Muscle of leg (tissue), 16 donors: ENCODE measurements at places on chromosomes 12 and 14. TPM values are rescaled to one million over a fixed set of nuclear protein-coding genes. Genes with fewer than 3 reads are reported as not detected.
A peak's percentile ranks its signal among the peaks of the same experiment; 100 is the strongest.

The RPL10L gene
- not detected for total RNA-seq

DNA sequence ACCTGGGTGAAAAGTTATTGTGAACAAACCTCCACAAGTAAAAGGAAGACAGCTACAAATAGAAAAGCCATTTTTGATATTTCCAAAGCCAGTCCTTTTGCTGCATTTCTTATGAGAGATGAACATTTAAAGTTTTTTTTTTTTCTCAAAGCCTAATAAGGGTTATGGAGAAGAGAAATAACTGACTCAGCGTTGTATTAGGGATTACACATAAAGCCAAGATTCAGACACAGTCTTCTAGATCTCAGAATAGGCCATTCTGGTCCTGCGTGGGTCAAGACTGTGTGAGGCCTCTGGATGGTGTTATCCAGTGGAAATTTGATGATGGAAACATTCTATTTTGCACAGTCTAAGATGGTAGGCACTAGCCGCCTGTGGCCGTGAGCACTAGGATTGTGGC is 459.8 kb downstream of the EGLN3 start:
- DNase-seq = no peak

The PROX2 gene
- not detected for total RNA-seq

DNA sequence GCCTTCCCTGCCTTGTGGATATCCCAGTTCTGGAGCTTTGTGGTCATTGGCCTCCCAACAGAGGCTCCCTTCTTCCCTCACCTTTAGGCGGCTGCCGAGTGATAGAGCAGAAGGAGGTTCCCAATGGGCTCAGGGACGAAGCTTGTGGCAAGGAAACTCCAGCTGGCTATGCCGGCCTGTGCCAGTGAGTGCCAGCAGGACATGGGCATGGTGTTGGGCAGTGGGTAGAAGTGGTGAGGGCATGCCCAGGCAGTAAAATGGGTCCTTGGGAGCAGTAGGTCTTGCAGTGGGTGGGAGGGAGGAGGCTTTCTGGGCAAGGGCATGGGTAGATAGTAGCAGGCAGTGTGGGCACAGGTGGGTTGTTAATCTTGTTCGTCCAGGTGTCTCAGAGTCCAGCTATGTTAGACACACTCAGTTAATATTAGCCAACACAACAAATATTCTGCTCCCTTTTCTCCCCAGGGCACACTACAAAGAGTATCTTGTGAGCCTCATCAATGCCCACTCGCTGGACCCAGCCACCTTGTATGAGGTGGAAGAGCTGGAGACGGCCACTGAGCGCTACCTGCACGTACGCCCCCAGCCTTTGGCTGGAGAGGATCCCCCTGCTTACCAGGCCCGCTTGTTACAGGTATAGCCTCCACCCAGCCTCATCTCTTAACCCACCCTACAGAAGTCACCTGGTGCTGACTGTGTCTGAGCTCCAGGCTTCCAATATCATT is 1.1 kb upstream of the IRF9 start:
- no peak for DNase-seq

DNA sequence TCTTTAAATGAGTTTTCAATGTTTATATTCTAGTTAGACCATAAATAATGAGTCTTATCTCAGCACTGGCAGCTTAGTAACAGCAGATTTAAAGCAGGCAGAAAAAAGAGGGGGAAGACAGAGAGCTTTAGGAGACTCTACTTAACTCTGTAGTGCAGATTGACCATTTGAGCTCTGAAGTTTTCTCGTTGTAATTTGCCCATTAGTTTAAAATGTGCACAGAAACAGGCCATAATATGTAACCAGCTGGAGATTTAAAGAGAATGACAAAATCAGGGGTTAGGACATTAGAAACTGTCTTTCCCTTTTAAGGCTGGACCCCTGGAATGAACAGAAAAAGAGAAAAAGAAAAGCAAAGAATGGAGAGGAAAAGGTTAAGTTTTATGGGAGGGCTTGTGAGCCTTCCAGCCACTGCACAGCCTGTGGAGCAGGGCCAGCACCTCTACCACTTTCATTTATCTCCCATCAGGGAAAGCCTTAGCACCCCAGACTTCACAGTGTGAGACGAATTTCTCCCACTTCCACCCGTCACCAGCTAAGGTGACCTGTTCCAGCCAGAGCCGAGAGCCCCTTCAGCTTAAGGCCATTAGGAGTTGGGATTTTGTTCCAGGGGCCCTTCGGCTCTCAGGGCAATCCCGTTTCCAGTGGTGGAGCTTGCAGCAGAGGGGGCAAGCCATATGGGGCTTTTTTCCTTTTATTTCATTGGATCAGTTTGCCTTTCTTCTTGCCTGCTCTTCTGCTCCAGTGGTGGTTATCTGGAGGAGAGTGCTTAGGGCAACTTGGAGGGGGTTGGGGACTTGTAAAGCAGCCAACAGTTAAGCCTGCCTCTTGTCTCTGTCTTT is 8.0 kb downstream of the IL22 start:
- DNase-seq = peak; percentile 36

- DNase-seq = peak; percentile 58
Observed at GRCh38 chr12:104201238-104202001, 14.2 kb upstream of the TXNRD1 start.

GRCh38 chr14:49052521-49052920 is 533.7 kb downstream of the RPS29 start:
- DNase-seq = peak; percentile 81

DNA sequence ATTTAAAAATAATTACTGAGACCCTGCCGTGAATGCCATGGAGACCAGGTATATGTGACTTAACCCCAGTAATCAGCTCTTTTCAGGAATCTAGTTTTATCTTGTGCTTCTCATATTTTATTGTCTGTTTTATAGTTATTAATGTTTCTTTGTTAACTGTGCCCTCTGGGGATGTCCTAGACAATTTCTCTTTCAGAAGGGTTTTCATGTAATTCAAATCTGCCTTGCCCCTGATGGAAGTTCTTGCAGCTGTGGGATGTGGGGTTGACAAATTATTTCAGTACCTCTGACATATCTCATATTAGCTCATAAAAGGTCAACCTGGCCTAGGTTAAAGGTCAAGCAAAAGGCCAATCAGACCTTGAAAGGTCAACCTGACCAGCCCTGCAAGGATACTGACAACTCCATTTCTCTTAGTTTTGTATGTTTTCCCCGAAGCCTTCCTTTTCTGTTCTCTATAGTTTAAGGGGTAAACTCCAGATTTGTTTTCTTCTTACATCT is 182.3 kb downstream of the SLC41A2 start:
- no peak for DNase-seq

DNA sequence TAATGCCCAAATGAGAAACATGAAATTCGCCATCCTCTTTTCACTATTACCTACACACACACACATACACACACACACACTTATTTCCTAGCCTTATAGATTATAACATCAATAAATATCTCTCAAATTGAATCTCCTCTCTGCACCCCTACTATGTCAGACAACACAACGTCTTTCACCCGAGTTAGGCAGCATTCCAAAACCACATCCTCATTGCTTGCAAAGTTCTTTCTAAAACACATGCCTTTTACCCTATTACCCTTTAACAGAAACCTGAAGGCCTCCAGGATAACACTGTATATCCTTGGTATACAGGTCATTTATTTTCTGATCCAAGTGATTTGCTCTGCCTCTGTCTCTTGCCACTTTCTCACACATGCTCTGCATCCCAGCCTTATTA is 56.3 kb downstream of the KCNH5 start:
- DNase-seq = no peak

The HOXC4 gene
- total RNA-seq = 10.1 TPM

The TESPA1 gene
- 0.44 TPM for total RNA-seq

- no peak for DNase-seq
Observed at GRCh38 chr12:78164154-78164553, 333.5 kb downstream of the NAV3 start.

The CCDC38 gene
- total RNA-seq = 0.09 TPM

GRCh38 chr14:77369285-77369684 is 7.6 kb downstream of the TMED8 start:
- no peak for DNase-seq

DNA sequence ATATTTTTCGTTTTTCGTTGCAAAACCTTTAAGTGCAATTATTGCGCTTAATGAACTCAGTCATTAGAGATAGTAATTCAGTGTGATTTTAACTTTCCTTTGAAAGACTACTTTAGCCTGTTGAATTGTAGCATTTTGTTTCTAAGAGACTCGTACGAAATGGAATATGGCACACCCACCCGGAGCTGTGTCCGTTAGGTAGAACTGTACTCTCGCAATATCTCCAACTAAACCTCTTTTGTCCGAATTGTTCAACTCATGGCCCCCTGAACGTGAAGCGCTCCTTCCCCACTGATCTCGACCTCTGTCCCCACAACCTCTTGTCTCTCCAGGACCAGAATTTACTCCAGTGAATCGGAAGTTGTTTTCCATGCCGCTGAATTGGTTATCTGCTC is 800 bp downstream of the PCNX4 start:
- peak; percentile 78 for DNase-seq

DNA sequence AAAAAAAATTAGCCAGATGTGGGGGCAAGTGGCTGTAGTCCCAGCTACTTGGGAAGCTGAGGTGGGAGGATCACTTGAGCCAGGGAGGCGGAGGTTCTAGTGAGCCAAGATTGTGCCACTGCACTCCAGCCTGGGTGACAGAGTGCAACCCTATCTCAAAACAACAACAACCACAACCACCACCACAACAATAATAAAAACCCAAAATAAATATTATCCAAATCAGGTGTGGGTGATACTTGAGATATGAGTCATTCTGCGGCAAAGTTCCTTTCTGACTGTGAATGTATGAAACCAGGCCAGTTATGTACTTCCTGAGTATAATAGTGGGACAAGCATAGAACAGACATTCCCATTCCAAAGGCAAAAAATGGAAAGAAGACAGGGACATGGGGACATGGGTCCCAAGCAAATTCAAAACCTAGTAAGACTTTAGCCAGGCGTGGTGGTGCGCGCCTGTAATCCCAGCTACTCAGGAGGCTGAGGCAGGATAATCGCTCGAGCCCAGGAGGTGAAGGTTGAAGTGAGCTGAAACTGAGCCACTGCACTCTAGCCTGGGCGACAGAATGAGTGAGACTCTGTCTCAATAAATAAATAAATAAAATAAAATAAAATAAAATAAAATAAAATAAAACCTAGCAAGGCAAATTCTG is 9.7 kb upstream of the ERC1 start:
- no peak for DNase-seq

The MANSC4 gene
- total RNA-seq = not detected

DNA sequence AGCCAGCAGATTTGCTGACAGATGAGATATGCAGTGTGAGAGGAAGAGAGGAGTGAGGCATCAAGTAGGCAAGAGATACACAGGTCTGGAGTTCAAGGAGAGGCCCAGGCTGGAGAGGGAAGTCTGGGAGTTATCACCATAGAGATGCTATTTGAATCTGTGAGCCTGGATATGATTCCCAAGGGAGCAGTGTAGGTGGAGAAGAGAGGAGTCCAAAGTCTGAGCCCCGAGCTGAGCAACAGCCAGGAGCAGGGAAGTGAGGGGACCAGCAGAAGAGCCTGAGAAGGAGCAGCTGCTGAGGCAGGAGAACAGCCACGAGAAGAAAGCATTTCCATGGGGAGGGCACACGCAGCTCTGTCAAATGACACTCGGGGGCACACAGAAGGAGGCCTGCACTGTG is 20.2 kb upstream of the NXPH4 start:
- DNase-seq = no peak

DNA sequence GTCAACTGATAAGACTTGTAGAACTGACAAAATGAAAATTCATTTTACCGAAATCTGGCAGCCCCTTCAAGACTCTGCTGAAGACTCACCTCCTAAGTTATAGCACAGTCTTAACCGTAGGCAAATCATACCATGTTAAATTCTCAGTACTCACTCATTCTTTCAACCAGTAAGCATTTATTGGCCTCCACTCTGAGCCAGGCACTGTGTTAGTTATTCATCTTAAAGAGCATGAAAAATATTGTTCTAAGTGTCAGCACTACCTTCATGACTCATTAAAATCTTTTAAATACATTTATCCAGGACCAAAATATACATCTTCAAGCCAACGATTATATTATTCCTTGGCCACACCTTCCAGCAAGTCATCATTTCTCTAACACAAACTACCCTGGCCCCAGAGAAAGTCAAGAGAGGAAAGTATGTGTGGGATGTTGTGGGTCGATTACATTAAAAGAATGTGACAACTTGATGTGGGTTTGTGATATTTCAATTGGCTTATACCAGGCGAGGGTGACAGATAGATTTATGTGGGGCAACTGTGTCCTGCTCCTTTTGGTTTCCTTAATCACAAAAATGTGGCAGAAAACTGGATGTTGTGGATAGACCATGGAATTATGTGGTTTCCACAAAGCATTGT is 55.0 kb downstream of the TMEM30B start:
- no peak for DNase-seq

The SYT10 gene
- 0.09 TPM for total RNA-seq

DNA sequence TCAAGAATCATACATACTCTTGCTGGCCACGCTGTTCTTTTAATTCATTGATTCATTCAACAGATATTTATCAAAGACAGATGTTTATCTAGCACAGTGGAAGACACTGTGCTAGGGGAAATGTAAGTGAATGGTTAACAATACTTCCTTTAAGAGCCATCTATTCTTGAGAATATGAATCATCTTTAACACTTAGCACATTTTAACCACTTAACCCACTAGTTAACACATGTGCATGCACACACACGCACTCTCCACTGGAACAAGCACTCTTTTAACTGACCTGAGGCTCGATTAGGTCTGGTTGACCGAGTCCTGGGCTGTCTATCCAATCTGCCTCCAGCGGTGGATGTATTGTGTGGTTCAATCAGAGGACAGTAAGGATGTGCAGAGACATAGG is 34.6 kb downstream of the LMNTD1 start:
- DNase-seq = no peak
